NCI-H2171 (cell line): ENCODE measurements at places on chromosomes 6 and 20.

DNA sequence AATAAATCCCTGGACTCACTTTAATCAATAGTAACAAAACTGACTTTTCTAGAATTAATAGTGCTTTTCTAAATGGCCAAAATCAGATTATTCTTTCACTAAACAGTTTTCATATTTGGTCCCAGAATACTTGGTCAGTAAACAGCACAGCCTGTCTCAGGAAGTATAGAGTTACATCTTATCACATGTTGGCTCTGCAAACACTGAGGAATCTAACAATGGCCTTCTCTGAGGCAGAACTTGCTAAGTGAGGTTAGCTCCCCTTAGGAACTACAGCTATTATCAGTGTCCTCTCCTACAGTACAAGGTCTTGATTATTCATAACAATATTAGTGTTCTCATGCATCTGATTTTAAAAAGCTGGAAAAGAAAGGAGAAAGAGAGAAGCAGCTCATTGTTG is 1622.8 kb downstream of the HACE1 start:
- DNase-seq, result no peak

DNA sequence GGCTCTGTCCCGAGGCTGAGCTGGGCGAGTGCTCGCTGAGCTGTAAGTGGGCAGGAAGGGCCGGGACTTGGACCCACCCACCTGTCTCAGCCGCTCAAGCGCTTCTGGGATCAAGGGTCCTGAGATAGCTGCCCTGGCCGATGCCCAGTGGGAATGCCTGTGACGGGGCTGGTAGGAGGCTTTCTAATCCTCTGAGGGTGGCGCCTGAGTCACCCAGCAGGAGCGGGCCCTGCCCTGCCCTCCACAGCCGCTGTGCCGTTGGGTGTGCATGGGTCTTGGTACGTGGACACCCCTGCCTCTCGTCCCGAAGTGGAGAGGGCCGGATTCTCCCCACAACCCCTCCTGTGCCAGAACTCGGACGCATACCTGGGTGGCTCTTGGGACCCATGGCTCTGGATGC is 43.1 kb upstream of the GATA5 start:
- DNase-seq, result no peak

- no peak for DNase-seq
Observed at GRCh38 chr20:6641012-6641411, 126.5 kb upstream of the BMP2 start.

DNA sequence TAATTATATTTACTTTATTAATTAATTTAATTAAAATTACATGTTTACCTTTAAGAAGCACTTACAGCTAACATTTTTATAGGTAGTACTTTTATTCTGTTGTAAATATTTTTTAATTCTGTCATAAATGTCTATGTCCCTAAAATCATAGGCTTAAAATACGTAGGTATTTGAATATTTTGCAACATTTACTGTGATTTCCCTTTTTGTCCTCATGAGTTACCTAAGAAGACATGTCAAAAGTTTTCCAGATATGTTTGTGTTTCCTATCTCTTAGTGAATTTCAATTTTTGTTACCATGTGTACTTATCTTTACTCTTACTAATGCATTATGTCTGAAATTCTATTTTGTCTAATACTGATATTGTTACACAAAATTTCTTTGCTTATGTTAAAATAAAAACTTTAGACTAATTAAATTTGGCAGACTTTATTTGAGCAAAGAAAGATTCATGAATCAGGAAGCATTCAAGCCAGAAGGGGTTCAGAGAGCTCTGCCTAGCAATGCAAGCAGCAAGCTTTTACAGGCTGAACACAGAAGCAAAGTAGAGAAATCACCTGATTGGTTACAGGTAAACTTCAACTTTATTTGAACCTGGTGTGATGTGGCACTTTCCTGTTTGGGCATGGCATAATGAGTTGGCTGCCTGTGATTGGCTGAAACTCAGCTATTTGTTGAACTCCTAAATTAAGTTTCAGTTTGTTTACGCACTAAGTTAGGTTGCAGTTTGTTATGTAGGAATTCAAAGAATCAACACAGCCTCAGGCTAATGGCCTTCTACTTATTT is 123.2 kb upstream of the TMEM170B start:
- DNase-seq, result no peak

DNA sequence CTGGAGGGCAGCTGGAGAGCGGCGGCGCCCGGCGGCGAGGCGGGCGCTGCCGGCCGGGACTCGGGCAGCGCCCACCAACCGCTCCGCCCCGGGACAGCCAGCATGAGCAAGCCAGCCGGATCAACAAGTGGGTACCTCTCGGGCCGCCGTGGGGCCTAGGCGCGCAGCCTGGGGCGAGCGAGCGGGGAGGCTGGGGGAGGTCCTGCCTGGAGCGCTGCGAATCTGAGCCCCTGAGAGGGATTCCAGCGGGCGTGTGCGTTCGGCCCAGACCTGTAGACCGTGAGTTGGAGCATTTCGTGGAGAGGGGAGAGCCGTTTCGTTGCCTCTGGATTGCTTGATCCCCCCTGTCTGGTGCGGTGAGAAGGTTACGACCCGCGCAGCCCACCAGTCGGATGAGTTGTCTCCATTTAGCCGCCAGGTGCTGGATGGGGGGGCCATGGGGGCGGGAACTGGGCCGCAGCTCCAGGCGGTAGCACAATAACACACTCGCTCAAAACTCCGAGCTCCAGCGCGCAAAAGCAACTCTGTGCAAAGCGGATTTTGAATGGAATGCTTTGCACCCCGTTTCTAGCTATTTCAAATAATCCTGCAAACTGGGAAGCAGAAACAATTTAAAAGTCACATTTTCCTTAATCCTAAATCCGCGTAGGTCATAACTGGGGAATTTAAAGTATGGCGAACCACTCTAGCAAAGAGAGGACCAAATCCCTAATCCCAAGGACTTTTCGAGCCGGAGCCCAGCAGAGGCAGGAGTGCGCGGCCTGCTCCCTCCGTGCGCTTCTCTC is 1.0 kb downstream of the NR2E1 start:
- no peak for DNase-seq

DNA sequence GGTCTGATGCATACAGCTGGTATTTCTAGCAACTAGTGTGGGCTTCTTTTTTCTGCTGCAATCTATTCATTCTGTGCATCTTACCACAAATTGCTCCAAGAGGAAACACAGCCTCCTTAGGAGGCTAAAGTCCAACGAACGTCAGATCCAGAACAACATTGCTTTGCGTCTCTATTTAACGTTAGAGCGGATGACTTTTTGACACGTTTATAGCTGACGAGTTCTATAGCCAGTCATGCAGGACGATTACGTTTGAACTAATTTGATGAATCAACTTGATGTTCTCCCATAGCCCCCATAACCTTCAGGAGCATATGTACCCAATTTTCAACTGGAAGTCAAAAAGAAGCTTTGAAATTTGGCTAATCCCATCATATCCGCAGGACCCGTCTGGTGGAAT is 59.9 kb downstream of the TSHZ2 start:
- no peak for DNase-seq

DNA sequence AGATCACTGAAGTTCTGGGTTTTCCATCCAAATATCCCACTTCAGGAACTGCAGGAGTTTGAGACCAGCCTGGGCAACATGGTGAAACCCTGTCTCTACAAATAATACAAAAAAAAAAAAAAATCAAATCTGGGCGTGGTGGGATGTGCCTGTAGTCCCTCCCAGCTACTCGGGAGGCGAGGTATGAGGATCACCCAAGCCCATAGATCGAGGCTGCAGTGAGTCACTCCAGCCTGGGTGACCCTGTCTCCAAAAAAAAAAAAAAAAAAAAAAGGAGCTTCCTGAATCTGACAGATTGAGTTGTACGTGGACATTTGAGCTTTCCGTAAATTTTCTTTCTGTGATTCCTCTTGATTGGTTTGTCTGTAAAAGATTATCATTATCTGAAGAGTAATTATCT is 55.6 kb downstream of the TULP4 start:
- no peak for DNase-seq

DNA sequence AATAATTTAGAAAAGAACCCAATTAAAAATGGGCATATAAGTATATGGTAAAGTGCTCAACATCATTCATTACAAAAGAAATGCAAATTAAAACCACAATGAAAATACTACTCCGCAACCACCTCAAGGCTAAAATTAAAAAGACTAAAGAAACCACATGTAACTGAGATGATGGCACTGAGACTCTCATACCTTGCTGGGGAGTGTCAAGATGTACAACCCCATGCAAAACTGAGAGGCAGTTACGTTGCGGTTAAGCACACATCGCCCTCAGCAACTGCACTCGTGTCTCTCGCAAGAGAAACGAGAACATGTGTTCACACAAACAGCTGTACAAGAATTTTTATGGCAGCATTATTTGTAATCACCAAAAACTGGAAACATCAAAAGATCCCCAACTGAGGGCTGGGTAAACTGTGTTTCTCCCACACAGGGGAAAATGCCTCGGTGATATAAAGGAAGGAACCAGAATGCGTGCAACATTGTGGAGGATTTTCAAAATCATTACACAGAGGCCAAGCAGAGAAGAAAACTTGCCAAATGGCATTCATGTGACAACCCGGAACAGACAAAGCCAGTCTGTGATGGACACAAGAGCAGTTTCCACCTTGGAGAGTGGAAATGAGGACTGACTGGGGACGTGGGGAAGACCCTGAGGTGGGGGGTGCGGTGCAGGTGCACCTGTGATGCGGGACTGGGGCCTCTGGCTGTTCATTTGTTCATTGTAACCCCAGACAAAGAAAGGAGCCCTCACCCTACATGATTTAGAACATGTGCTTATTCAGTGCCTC is 144.9 kb downstream of the WDR27 start:
- no peak for DNase-seq

GRCh38 chr6:90440586-90441283 is 144.1 kb upstream of the BACH2 start:
- DNase-seq, result peak; percentile 91

- no peak for DNase-seq
Observed at GRCh38 chr20:597560-597959, 12.5 kb downstream of the TCF15 start.

DNA sequence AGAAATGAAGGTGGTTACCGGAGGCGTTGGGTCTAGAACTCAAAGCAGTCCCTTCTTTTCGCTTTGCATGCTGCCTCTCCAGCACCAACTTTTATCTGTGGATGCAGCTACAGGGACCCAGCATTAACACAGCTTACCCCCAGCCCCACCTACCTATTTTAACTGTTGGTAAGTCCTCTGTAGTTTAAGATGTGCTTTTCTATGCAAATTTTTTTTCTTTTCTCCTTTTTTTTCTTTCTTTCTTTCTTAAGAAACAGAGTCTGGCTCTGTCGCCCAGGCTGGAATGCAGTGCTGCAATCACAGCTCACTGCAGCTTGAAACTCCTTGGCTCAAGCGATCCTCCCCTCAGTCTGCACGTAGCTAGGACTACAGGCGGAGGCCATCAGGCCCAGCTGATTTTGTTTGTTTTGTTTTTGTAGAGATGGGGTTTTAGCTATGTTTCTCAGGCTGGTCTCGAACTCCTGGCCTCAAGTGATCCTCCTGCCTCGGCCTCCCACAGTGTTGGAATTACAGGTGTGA is 6.5 kb upstream of the USP45 start:
- no peak for DNase-seq

- DNase-seq, result no peak
Observed at GRCh38 chr20:57628047-57628961, 8.1 kb upstream of the ZBP1 start.

DNA sequence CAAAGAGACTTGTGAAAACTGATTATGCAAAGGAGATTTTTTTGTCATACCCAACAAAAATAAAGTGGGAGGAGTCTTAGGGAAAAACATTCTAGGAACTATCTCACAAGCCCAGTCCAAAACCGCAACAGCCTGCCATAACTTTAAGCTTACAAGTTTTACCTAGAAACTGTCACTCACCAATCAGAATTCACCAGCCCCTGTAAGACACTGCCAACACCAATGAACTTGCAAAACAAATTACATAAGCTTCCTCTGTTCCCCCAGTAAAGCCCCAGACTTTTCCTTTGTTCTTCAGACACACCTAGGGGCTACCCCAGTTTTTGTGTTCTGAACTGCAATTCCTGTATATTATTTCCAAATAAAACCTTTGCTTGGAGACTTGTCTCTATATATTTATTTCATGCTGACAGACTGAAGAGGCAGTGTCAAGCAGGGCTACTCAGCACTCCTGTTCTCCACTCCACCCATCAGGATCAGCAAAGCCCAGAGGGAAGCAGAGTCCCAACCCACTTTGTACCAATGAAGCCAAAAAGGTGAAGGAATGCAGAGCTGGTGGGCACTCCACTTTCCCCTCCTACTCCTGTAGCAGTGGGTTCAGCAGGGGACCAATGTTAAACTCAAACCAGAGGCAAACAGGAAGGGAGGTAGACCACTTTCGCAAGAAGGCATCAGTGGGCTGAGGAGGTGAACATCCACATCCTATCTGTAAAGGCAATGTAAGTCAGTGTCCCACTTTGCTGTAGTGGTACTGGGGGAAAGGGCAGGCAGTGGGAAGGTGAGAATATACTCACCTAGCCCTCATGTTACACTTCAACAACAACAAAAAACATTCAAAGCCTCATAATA is 142.5 kb upstream of the RUNX2 start:
- DNase-seq, result no peak

GRCh38 chr6:449486-450419 is 58.2 kb downstream of the IRF4 start:
- no peak for DNase-seq

DNA sequence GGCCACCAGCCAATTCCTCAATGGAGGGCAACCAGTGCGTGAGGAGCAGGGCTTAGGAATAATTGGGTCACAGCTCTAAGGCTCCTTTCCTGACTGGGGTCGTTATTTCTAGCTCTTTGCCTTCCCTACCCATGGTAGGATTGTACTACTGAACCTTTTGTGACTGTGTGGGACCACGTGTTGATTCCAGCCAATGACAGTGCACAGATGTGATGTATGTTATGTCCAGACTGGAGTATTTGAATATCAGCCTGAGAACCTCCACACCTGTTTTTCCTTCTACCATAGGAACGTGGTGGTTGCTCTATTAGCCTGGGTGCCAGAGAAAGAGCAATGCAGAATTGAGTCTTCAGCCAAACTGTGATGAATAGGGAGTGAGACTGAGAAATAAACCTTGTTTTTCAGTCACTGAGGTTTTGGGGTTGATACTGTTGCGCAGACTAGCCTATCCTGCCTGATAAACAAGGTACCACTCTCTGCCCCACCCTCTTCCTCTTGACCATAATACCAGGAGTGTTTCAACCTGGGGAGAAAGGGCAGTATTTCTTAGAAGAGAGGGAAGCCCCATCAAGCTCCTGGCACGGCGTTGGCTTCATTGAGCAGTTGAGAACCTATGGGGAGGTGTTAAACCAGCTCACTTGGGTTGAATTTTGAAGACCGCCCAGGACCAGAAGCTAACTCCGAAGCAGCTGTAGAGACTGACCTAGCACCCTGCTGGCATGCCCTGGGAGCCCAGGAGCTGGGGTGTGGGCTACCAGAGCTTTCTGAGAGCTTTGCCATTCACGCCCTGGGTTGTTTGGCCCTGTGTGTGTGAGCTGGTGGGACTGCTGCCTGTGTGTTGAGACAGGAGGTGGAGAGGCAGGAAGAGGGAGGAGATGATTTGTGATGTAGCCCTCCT is 105.5 kb upstream of the BACH2 start:
- no peak for DNase-seq

DNA sequence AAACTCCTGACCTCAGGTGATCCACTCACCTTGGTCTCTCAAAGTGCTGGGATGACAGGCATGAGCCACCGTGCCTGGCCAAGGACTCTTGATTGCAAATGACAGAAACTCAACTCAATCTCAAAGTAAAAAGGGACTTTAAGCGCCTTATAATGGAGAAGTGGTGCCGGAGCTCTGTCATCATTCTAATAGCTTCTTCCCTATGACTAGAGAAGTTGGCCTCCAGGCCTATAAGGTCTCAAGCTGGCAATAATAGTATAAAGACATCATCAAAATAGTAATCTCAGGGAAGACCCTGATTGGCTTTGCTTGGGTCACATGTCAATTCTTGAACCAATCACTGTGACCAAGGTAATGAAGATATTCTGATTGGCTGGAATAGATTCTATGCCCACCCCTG is 8.5 kb upstream of the KIAA1755 start:
- no peak for DNase-seq

- DNase-seq, result no peak
Observed at GRCh38 chr6:152697634-152698033, at the start of gene MYCT1. MYCT1 (plus strand) TSS chr6:152697897; CDS start chr6:152697903, 6 bp downstream.
